ENCODE measurements at places on chromosomes 5 and 9. TPM values are rescaled to one million over a fixed set of nuclear protein-coding genes. Genes with fewer than 3 reads are reported as not detected.

ECM2 gene
- 45.6 TPM for total RNA-seq

SPINK4 gene
- not detected for total RNA-seq

TSSK1B gene
- total RNA-seq = not detected

PCDHGB2 gene
- total RNA-seq = 3.7 TPM

EGFL7 gene
- 50.6 TPM for total RNA-seq

AFAP1L1 gene
- total RNA-seq = 48.8 TPM

TEX48 gene
- total RNA-seq = not detected

GRCh38 chr5:77986261-77986660, 210.1 kb upstream of the TBCA start:
- no peak for DNase-seq

DNA sequence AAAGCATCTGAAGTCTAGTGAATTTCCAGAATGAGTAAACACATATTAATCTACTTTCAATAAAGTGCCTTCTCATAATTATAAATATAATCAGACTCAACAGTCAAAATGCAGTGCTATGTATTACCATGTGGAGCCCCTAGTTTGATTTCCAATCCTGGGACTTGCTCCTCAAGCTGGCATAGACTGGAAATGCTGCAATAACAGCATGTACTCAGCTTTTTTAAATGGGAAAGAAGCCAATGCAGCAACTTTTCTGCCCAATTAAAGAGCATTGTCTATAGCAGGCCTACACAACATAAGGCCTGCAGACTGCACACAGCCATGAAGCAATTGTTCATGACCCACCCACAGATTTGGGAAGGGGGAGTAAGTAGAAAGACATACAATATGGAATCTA, 103.2 kb downstream of the NR2F1-AS1 start:
- no peak for DNase-seq

DNA sequence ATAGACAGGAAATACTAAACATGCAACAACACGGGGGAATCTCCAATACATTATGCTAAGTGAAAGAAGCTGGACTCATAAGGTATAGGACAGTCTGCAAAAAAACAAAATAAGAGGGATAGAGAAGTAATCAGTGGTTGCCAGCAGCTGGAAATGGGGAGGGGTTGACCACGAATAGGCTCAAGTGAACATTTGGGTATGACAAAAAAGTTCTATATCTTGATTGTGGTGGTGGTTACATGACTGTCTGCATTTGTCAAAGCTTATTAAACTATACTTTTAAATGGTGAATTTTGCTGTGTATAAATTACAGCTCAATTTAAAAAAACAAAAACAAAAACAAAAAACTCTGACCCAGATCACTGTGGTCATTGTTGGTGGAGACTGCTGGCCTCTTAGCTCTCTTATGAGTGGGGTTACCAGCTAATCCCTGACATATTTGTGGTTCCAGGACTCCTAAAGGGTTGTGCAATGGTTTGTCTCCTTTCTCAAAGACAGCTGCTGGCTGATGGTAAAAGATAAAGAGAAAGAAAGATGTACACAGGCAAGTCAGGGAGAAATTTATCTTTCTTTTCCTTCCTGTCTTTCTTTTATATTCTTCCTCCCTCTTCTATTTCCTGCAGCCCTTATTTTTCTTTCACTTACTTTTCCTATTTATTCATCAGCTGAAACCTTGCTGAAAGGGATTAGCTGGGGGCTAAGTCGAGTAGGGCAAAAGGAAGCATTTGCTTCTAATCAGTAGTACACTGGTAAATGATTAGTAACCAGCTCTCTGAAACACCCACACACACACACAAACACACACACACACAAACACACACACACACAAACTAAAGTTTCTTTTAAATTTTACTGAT, 42.6 kb upstream of the APC start:
- no peak for DNase-seq

GRCh38 chr9:125431012-125431305, 169.3 kb downstream of the GAPVD1 start:
- no peak for DNase-seq

DNA sequence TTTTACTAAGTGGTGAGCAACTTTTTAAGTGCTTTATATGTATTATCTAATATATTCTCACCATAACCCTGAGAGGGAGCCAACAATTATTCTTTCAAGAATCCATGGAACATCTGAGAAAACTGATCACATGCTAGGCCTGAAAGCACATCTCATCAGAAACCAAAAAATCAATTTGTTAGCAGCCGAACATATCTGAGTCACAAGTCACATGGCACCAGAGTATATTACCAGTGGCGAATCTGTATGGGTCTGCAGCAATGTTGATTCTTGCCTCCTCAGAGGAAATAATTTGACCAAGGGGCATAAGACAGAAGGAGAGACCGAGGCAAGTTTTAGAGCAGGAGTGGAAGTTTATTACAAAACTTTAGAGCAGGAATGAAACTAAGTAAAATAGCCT, 25.3 kb upstream of the SIL1 start:
- no peak for DNase-seq

GRCh38 chr5:14582797-14583137, 1.2 kb downstream of the OTULINL start:
- DNase-seq = no peak

GRCh38 chr5:21802869-21803490, 1050.2 kb downstream of the CDH12 start:
- no peak for DNase-seq

- no peak for DNase-seq
These were observed 504.2 kb downstream of the ENC1 start for GRCh38 chr5:74136276-74136825.

- no peak for DNase-seq
These were observed 168.4 kb upstream of the MPDZ start for GRCh38 chr9:13447843-13448422.

- no peak for DNase-seq
These were observed 134.6 kb downstream of the TMC1 start for GRCh38 chr9:72656021-72656420.

GRCh38 chr9:14158916-14159315, 155.0 kb downstream of the NFIB start:
- DNase-seq = no peak

GRCh38 chr5:57370376-57370775, 112.2 kb downstream of the ACTBL2 start:
- no peak for DNase-seq

Data from omental fat pad (tissue), 4 donors.